ENCODE measurements at places on chromosomes 7 and 10. TPM values are rescaled to one million over a fixed set of nuclear protein-coding genes. Genes with fewer than 3 reads are reported as not detected.

GIMAP5 gene
- not detected for total RNA-seq

DNA sequence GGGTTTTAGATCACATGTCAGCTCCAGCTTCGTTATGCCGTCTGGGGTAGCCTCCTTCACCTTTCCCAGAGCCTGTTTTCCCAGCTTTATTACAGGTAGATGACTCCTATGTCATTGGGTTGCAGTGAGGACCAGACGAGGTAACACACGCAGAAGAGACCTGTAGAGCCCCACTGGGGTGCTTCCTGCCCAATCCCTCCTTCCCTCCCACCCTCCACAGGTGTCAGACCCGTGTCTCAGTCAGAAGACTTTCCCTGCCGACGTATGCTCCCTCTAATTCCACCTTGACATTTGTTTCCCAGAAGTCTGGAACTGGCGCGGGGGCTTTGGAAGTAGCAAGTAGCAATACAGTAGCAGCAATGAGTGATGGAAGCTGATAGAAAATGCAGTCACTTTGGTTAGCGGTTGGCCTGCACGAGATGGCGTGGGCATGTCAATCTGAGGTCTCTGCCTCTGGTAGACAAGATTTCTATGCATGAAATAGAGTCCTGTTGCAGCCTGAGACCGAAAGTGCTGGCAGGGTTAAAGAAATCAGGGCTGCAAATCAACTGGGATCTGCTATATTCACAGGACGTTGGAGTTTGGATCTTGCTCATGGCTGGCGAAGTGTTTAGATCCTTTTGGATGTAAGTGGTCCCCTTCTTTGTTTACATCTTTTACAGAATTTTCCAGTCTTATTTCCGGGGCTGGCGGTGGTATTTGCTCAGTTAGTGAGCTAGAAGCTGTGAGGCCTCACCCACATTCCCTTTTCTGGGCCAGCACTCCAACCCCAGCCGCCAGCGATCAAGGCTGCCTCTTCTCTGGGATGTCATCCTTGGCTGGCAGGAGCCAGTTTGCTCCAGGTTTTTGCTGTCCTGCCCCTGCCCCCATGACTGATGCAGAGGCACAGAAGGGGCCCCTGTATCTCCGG, 78.3 kb upstream of the KMT2C start:
- no peak for DNase-seq

- DNase-seq = no peak
These were observed 21.3 kb downstream of the STMP1 start for GRCh38 chr7:135683609-135684008.

DNA sequence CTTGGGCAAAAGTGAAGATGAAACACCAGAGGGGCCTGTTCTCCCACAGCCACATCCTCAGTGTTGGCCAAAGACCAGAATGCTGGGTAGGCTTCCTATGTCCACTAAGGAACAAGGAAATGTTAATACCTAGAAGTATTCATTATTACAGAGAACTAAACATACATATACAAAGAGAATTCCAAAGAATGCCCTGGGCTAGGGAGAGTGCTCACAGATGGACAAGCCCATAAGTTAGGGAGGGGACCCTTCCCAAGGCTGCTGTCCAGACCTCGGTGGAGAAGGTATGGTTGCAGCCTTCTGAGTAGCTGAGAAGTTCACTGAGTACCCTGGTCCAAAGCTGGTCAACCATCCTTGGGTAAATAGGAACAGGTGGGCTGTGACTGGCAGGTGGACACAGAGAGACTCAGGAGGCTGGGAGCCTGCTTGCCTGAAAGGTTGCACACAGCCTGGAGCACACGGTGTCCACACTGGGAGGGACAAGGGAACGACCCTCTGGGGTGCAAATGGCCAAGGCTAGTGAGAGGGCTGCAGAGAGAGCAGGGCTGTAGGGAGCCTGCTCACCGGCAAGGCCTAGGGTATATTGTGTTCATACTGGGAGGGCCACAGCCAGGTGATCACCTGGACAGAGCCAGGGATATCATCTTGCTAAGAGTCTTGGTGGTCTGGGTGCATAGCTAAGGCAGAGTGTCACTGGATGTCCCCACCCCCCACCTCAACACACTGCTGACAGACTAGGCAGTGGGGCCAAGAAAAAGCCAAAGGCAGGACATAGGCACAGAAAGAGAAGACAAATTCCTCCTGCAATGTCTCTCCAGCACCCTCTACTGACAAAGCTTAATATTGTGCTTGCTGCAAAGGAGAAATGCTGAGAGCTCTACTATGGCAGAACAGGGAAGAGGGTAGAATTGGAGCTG, 40.3 kb downstream of the CPVL start:
- peak; percentile 49 for DNase-seq

All from H9 (cell line).